ENCODE measurements at places on chromosomes 2 and 18. TPM values are rescaled to one million over a fixed set of nuclear protein-coding genes. Genes with fewer than 3 reads are reported as not detected.

TCF23 gene
- not detected for total RNA-seq

IL1F10 gene
- total RNA-seq: not detected

CD207 gene
- total RNA-seq: not detected

DYTN gene
- not detected for total RNA-seq

IL36G gene
- not detected for total RNA-seq

UGT1A3 gene
- total RNA-seq: not detected

HOXD4 gene
- 8.7 TPM for total RNA-seq

POTEI gene
- 0.66 TPM for total RNA-seq

GAREM1 gene
- total RNA-seq: 1.9 TPM

PER2 gene
- 2.8 TPM for total RNA-seq

CRYGC gene
- total RNA-seq: not detected

SMARCAL1 gene
- total RNA-seq: 16.6 TPM

TDRD15 gene
- total RNA-seq: under 0.01 TPM

FAM117B gene
- 4.4 TPM for total RNA-seq

PROM2 gene
- under 0.01 TPM for total RNA-seq

GAD1 gene
- 0.14 TPM for total RNA-seq

TUBA3E gene
- total RNA-seq: not detected

DNAJB2 gene
- total RNA-seq: 15.4 TPM

FBXO36 gene
- 1.6 TPM for total RNA-seq

NOL4 gene
- not detected for total RNA-seq

PLEK gene
- 0.22 TPM for total RNA-seq

APOB gene
- 1.3 TPM for total RNA-seq

KDSR gene
- total RNA-seq: 41.4 TPM

SP140 gene
- not detected for total RNA-seq

ARHGAP25 gene
- 3.0 TPM for total RNA-seq

SKOR2 gene
- not detected for total RNA-seq

IL1R1 gene
- total RNA-seq: 10.9 TPM

ECEL1 gene
- total RNA-seq: under 0.01 TPM

CHRNA1 gene
- total RNA-seq: 0.07 TPM

SIX3 gene
- total RNA-seq: not detected

NFATC1 gene
- 5.7 TPM for total RNA-seq

MAP2 gene
- 24.5 TPM for total RNA-seq

TSPYL6 gene
- not detected for total RNA-seq

SP110 gene
- 10.0 TPM for total RNA-seq

ATG16L1 gene
- 43.1 TPM for total RNA-seq

DHRS9 gene
- total RNA-seq: 0.29 TPM

ASB18 gene
- total RNA-seq: not detected

PLA2R1 gene
- total RNA-seq: 21.4 TPM

RBKS gene
- total RNA-seq: 0.79 TPM

DES gene
- total RNA-seq: not detected

POTEC gene
- not detected for total RNA-seq

EMX1 gene
- not detected for total RNA-seq

CHRNG gene
- not detected for total RNA-seq

DNAJC10 gene
- 212 TPM for total RNA-seq

TRPM8 gene
- total RNA-seq: not detected

KCNJ13 gene
- total RNA-seq: not detected

DUSP19 gene
- 2.4 TPM for total RNA-seq

GPN1 gene
- total RNA-seq: 55.2 TPM

TNFRSF11A gene
- total RNA-seq: 5.5 TPM

SCYGR1 gene
- total RNA-seq: not detected

TMEM198 gene
- total RNA-seq: not detected

NAT8 gene
- not detected for total RNA-seq

AGXT gene
- not detected for total RNA-seq

EGR4 gene
- not detected for total RNA-seq

CCBE1 gene
- total RNA-seq: 1.0 TPM

CRYBA2 gene
- not detected for total RNA-seq

EVA1A gene
- 53.2 TPM for total RNA-seq
